ENCODE measurements at places on chromosomes 6 and 20. TPM values are rescaled to one million over a fixed set of nuclear protein-coding genes. Genes with fewer than 3 reads are reported as not detected.
A peak's percentile ranks its signal among the peaks of the same experiment; 100 is the strongest.

The TFAP2C gene
- total RNA-seq = 0.23 TPM

The FAM209B gene
- total RNA-seq = 0.37 TPM

The ARFGEF3 gene
- total RNA-seq = 0.72 TPM

The C20orf144 gene
- total RNA-seq = 0.46 TPM

The EEF1A1 gene
- 16,128 TPM for total RNA-seq

The CRISP3 gene
- total RNA-seq = not detected

The RAE1 gene
- total RNA-seq = 15.3 TPM

The OPN5 gene
- not detected for total RNA-seq

The SYTL3 gene
- 4.2 TPM for total RNA-seq

The TAF11 gene
- 17.4 TPM for total RNA-seq

The HLA-G gene
- 0.23 TPM for total RNA-seq

The JPH2 gene
- 4.5 TPM for total RNA-seq

The AHI1 gene
- total RNA-seq = 26.3 TPM

- no peaks in the 10 kb centered on the region for H3K36me3 ChIP-seq
- no peak for DNase-seq
- peaks cover 4% of the 10 kb centered on the region for H3K27me3 ChIP-seq
- no peak overlapping the region for H3K27ac ChIP-seq
Measured at GRCh38 chr20:2558581-2559278, 22.4 kb downstream of the TMC2 start.

DNA sequence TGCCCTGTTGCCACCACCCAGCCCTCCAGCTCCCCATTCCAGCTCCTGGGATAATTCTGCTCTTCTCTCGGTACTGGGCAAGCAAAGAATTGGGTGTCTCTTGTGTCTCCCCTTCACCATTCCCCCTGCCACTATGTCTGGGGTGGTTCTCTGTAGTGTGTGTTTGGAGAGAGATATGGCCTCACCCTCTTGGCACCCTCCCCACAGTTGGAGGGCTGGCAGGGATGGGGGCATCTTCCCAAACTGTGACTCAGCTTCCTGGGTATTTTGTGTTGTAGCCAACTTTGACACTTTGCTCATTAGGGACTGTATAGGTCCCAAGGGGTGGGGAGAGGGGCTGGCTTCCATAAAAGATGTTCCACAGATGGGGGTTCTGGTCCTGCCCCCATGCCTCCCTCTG is 1.7 kb downstream of the TNXB start:
- no peak for DNase-seq
- peaks cover 36% of the 10 kb centered on the region for H3K4me1 ChIP-seq
- peak overlapping the region; percentile 43 for H3K4me3 ChIP-seq

GRCh38 chr6:170042596-170043118 is 248.2 kb downstream of the DLL1 start:
- no peak overlapping the region for H3K27ac ChIP-seq
- no peak overlapping the region for H3K4me3 ChIP-seq
- H3K4me1 ChIP-seq = no peaks in the 10 kb centered on the region
- no peak for DNase-seq
- no peaks in the 10 kb centered on the region for H3K27me3 ChIP-seq
- H3K36me3 ChIP-seq = no peaks in the 10 kb centered on the region

GRCh38 chr6:116476002-116476678 is 15.0 kb downstream of the CALHM6 start:
- no peaks in the 10 kb centered on the region for H3K4me1 ChIP-seq
- no peaks in the 10 kb centered on the region for H3K27me3 ChIP-seq
- H3K4me3 ChIP-seq = no peak overlapping the region
- H3K36me3 ChIP-seq = no peaks in the 10 kb centered on the region

GRCh38 chr20:19838468-19838867 is 80.4 kb downstream of the RIN2 start:
- no peaks in the 10 kb centered on the region for H3K36me3 ChIP-seq
- DNase-seq = no peak
- no peak overlapping the region for H3K27ac ChIP-seq
- no peak overlapping the region for H3K4me3 ChIP-seq

DNA sequence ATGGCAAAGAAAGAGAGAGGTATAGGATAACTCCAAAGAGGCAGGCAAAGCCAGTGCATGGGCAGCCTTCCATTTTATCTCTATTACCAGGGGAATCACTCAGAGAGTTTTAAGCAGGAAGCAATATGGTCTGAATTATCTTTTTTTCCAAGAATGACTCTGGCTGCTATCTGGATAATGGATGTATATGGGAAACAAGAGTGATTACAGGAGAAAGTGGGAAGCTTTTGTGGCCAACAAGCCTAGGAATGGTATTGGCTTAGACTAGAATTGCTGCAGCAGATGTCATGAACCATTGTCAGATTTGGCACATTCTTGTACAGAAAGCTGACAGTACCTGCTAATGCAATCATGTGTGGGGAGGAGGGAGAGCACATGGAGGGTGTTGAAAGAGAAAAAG is 73.0 kb upstream of the BTBD3 start:
- H3K27ac ChIP-seq = no peak overlapping the region
- peaks cover 2% of the 10 kb centered on the region for H3K4me1 ChIP-seq
- H3K4me3 ChIP-seq = no peak overlapping the region
- no peak for DNase-seq

- no peaks in the 10 kb centered on the region for H3K36me3 ChIP-seq
- H3K4me3 ChIP-seq = no peak overlapping the region
- no peak overlapping the region for H3K27ac ChIP-seq
- H3K27me3 ChIP-seq = no peaks in the 10 kb centered on the region
- DNase-seq = no peak
Measured at GRCh38 chr6:16103722-16104121, 25.2 kb upstream of the MYLIP start.

DNA sequence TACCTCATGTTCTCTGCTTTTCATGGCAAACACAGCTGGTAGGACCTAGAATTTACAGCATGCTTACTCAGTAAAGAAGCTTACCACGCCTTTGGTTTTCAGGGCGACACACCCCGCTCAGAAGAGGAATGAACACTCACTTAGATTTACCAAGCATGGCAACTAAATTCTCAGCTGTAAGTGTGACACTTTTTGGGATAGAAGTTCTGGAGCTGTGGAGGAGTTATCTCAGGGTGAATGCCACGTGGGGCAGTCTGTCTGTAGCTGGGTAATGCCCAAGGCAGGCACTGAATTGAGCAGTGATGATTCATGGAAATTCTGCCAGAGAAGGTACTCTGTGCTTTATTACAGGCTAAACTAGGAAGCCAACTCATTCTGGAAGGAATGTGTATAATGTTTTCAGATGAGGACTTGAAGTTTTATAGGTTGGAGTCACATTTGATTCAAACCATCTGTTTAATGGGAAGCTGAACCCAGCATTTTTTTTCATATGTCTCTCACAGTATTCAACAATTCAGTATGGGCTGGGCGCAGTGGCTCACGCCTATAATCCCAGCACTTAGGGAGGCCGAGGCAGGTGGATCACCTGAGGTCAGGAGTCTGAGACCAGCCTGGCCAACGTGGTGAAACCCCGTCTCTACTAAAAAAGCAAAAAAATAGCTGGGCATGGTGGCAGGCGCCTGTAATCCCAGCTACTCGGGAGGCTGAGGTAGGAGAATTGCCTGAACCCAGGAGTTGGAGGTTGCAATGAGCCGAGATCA is 3.5 kb upstream of the PRIM2 start:
- DNase-seq = no peak
- no peak overlapping the region for H3K4me3 ChIP-seq
- H3K4me1 ChIP-seq = peaks cover 4% of the 10 kb centered on the region

GRCh38 chr6:43076464-43077332 is 584 bp downstream of the PTK7 start:
- no peaks in the 10 kb centered on the region for H3K27me3 ChIP-seq
- DNase-seq = peak; percentile 65
- no peaks in the 10 kb centered on the region for H3K36me3 ChIP-seq
- peak overlapping the region; percentile 68 for H3K4me3 ChIP-seq

DNA sequence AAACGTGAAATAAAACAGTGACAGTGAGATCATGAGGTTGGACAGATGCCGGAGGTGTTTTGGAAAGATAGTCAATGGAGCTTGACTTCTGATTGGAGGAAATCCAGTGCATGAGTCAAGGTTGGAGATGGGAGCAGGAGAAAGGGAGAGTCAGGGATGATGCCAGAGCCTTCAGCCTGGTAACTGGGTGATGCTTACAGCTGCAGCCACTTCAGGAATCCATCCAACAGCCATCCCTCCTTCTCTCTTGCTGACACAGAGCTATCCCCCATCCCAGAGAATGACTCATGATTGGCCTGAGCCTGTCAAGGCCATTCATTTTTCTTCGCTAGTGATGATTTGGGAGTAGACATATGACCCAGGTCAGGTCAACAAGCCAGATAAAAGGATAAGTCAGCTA is 112.8 kb downstream of the SAMD5 start:
- H3K27me3 ChIP-seq = no peaks in the 10 kb centered on the region
- H3K27ac ChIP-seq = no peak overlapping the region
- no peaks in the 10 kb centered on the region for H3K36me3 ChIP-seq
- H3K4me3 ChIP-seq = no peak overlapping the region
- H3K4me1 ChIP-seq = no peaks in the 10 kb centered on the region

GRCh38 chr6:42434237-42434636 is 17.5 kb downstream of the TRERF1 start:
- H3K4me1 ChIP-seq = peaks cover 2% of the 10 kb centered on the region
- no peaks in the 10 kb centered on the region for H3K36me3 ChIP-seq
- DNase-seq = no peak
- H3K4me3 ChIP-seq = no peak overlapping the region
- no peak overlapping the region for H3K27ac ChIP-seq

DNA sequence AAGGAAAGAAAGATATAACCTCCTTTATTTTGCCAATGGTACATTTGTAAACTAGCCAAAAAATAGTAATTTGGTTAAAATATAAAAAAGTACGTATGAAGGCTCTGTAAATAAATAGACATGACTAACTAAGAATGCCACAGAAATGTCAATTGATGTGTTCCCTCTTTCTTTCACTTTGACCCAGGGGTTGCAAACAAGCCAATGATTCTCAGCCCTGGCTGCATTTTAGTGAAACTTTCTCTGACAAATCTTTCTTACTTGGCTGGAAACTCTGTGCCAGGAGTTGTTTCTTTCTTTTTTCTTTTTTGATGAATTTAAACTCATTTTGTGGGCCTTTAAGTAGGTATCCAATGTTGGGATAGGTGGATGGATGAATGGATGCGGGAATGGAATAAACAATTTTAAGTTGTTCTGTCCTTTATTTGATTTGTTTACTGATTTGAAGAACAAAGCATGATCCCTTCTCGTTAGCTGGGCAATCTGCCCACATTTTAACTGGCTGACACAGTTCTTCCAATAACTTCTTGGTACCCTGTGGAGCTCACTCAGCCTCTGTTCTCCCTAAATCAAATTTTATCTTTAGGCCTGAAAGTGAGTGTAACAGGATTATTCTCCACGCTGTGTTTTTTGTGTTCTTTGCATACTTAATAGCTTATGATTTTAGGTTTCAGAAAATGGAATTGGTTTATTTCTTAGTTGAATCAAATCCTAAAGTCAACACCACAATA is 58.6 kb upstream of the GCLC start:
- no peaks in the 10 kb centered on the region for H3K27me3 ChIP-seq
- no peak for DNase-seq
- H3K4me1 ChIP-seq = no peaks in the 10 kb centered on the region
- no peaks in the 10 kb centered on the region for H3K36me3 ChIP-seq
- no peak overlapping the region for H3K27ac ChIP-seq

GRCh38 chr6:2999618-3000557 is at the start of gene NQO2:
Gene NQO2 (plus strand): TSS chr6:2999894. CDS start chr6:3006553, 6,659 bp downstream.
- H3K36me3 ChIP-seq = no peaks in the 10 kb centered on the region
- peaks cover 2% of the 10 kb centered on the region for H3K4me1 ChIP-seq
- H3K27ac ChIP-seq = peak within 1 kb of the TSS; percentile 68
- peak; percentile 98 for DNase-seq

- no peaks in the 10 kb centered on the region for H3K4me1 ChIP-seq
- no peak overlapping the region for H3K4me3 ChIP-seq
- H3K36me3 ChIP-seq = no peaks in the 10 kb centered on the region
- H3K27me3 ChIP-seq = no peaks in the 10 kb centered on the region
Measured at GRCh38 chr20:2093159-2093781, 8.4 kb upstream of the STK35 start.

DNA sequence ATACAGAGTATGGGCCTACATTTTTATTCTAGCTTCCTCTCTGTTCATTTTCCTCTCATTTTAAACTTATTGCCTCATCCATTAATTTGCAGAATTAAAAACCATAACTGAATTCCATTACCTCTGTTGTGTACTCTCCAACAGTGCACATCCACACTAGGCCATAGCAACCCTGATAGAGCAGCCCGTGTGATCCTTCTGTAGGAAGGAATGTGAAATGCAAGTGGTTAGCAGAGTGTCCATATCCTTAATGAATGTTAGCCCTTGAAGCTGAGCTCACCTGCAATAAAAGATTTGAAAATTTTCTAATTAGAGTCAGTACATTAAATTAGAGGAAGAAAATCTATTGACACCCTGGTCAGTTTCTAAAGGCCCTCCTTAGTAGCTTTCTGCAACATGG is 6.5 kb upstream of the GRIK2 start:
- H3K4me3 ChIP-seq = no peak overlapping the region
- H3K27me3 ChIP-seq = no peaks in the 10 kb centered on the region
- DNase-seq = no peak

- no peaks in the 10 kb centered on the region for H3K4me1 ChIP-seq
- H3K36me3 ChIP-seq = no peaks in the 10 kb centered on the region
Measured at GRCh38 chr6:41294214-41294872, 7.9 kb upstream of the TREM1 start.

DNA sequence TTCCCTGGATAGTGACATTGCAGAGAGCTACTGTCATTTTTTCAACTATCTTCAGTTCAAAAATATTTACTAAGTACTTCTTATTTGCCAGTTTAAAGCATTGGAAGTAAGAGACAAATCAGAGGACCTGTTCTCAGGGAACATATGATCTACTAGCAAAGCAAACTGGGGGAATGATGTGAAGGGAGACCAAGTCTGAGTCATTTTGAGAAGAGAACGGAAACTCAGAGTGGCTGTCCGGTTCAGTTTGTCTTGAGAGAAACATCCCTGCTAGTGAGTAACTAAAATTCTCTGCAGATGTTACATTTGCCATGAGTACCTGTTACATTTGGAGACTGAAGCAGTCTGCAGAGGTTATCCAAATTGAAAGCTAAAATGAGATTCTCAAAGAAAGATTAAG is 118.3 kb downstream of the KCNQ5 start:
- H3K4me3 ChIP-seq = no peak overlapping the region
- no peaks in the 10 kb centered on the region for H3K36me3 ChIP-seq
- no peak for DNase-seq

DNA sequence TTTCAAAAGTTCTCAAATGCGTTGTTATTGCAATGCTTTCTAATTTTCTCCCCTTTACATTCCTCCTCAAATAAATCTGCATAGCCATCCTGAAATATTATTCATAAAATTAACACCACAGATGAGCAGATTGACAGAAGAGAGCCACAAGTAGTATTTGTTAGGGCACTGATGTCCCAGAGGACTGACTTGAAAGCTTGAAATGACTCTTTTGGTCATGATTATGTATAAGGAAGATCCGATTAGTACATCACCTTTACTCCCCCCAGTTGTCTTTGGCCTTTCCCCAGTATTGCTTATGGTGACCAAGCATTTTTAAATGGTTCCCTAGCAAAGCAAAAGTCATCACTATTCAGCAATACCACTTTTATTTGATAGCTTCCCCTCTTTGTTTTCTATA is 187.6 kb downstream of the ADAT2 start:
- no peak overlapping the region for H3K27ac ChIP-seq
- H3K36me3 ChIP-seq = no peaks in the 10 kb centered on the region
- H3K4me1 ChIP-seq = peaks cover 3% of the 10 kb centered on the region
- DNase-seq = no peak
- no peaks in the 10 kb centered on the region for H3K27me3 ChIP-seq
